Fibroblast of the conjunctiva (primary cell): ENCODE measurements at places on chromosomes 3 and 15.

DNA sequence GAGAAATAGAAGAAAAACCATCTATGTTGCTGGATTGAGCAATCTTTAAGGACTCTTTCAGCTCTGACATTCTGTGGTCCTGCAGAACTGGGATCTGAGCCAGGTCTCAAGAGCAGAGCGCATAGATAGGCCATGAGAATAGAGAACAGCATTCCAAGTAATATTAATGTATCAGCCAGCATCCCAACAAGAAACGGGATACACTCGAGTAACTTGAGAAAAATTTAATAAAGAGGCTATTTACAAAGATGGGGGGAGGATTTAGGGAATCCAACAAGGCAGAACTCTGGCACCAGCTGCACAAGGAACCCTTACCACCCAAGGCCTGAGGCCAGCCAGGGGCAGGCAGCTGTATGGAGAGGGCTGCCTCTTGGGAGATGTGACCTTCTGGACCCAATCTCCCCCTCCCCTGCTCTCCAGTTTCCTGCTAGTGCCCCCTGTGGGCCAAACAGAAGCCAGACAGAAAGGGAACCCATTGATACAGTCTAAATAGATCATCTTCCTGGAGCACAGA lies 8.2 kb downstream of the TMOD2 start:
- peak; percentile 93 for DNase-seq

GRCh38 chr3:28028554-28028953 lies 212.9 kb upstream of the CMC1 start:
- DNase-seq: no peak

DNA sequence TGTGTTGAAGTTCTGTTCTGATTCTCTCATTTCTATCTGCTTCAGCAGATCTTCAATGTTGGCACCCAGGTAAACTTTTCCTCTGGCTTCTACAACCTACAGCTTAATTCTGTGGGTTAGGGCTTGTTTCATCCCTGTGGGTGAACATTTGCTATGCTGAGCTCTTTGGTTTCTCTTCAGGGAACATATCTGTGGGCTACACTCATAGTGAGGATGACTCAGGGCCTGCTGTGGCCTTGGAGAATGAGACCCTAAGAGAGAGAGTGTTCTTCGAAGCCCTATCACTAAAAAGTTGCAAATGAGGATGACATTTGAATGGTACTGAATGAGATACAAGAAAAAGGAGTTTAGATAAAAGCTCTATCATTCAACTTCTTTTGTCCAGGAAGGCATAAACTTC lies 346.2 kb upstream of the CBLB start:
- DNase-seq: no peak

DNA sequence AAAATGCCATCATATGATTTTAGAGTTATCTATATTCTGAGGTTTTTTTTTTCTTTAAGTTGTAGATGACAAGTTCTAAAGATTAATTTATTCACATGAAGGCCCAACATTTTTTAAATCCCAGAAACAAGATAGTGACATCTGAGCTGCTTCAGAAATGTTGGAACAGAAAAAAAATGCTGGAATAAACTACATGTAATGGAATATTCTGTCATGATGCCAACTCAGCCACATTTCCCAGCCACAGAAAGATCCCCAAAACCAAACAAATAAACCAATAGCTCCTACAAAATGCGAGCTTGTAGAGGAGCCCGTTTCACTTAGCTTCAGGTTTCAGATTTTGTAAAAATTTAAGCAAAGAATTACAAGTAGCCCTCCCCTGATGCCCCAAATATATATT lies 111.0 kb upstream of the MYO5C start:
- no peak for DNase-seq

DNA sequence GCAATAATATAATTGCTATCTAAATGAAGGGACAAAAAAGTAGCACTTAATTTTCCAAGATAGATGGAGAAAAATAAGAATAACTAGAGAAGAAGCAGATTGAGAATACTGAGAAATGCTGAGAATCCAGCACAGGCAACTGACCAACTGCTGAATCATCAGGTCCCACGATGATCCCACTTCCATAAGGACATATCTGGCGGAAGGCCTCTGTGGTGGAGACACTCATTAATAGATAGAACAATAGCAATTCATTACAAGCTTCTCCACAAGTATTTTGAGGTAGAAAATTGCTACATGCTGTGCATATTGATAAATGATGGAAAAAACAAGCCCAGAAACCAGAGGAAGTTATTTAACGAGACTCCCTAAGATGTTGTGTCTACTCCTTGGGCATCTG lies 105.9 kb downstream of the DUT start:
- no peak for DNase-seq

DNA sequence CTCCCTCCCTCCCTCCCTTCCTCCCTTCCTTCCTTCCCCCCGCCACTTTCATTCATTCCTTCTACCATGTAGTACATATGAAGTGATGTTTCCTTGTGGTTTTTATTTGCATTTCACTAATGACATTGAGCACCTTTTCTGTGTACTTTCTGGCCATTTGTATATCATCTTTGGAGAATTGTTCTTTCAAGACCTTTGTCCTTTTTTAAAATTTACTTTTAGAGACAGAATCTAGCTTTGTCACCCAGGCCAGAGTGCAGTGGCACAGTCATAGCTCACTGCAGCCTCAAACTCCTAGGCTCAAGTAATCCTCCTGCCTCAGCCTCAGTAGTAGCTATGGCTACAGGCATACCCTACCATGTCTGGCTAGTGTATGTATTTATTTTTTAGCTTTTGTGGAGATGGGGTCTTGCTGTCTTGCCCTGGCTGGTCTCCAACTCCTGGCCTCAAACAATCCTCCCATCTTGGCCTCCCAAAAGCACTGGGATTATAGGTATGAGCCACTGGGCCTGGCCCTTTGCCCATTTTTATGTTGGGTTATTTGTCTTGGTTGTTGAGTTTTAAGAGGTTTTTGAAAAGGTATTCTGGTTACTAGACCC lies 42.0 kb upstream of the CTDSPL2 start:
- DNase-seq: no peak

DNA sequence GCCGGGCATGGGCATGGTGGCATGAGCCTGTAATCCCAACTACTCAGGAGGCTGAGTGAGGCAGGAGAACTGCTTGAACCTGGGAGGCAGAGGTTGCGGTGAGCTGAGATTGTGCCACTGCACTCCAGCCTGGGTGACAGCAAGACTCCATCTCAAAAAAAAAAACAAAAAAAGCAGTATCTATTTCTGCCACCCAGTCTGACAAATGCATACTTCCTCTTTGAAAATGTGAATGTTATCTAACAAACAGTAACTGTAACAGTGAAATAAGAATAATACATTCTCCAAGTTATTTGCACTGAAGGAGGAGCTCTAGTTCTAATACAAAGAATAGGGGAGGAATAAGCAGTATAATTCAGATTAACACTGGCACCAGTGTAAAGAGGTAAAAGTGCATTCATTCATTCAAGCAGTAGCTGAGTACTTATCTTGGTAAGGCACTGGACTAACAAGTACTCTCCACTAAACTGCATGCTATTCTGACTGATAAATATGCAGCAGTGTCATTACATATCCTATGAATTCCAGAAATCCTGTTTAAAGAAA lies 12.9 kb downstream of the VPS13C start:
- DNase-seq: no peak

DNA sequence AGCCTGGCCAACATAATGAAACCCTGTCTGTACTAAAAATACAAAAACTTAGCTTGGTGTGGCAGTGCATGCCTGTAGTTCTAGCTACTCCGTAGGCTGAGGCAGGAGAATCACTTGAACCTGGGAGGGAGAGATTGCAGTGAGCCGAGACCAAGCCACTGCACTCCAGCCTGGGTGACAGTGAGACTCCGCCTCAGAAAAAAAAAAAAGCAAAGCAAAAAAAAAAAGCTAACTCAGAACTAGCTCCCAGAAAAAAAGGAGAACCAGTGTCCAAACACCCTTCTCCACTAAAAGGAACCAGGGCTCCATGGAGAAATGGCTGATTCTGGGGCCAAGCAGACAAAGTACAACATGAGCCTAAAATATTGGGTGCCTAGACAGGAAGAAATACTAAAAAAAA lies 16.7 kb upstream of the CRTC3 start:
- no peak for DNase-seq

DNA sequence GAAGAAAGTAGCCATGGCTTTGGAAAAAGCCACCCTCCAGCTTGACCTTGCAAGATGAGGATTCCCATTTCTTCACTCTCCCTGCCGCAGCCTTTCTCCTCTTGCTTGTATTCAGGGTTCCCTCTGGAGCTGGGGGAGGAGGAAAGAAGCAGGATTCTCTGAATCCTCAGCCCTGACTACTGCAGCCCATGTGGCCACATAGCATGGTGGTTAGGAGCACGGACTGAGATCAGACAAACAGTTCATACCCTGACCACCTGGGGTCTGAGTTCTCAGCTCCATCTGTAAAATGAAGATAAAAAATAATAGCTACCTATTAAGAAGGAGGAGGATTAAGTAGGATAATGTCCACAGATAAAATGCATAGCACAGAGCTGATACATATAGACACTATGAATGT lies 72.3 kb downstream of the NMD3 start:
- DNase-seq: no peak

DNA sequence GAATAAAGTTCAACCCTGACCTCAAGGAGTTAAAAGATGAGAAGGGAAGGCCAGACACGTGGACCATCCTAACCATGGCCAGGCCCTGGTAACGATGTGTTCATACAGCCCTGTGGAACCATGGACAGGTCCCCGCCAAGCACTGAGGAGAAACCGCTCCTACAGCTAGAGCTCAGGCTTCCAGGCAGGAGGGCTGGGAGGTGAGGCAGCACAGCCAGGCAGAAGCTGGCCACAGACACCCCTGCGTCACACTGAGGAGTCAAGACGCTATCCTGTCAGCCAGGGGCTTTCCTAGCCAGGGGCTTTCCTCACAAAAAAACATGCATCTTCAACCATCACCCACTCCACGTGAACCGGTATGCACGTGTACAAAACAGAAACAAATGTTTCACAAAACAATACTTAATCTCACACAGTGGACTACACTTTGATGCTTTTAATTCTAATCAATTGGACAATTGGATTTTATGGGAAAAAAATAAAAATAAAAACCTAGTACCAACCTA lies 73.2 kb downstream of the TBC1D2B start:
- DNase-seq: no peak

GRCh38 chr3:100893108-100893507 lies 100.1 kb downstream of the ABI3BP start:
- DNase-seq: no peak
